ENCODE measurements at places on chromosomes 6 and 20. TPM values are rescaled to one million over a fixed set of nuclear protein-coding genes. Genes with fewer than 3 reads are reported as not detected.

The PARD6B gene
- 7.6 TPM for total RNA-seq

The GSTA5 gene
- total RNA-seq: not detected

The B3GAT2 gene
- not detected for total RNA-seq

The SLC17A3 gene
- total RNA-seq: not detected

The PRSS16 gene
- 15.3 TPM for total RNA-seq

- no peak for DNase-seq
Observed at GRCh38 chr20:47274401-47275108, 81.9 kb downstream of the ZMYND8 start.

- no peak for DNase-seq
Observed at GRCh38 chr20:57062696-57063270, 203.7 kb downstream of the BMP7 start.

DNA sequence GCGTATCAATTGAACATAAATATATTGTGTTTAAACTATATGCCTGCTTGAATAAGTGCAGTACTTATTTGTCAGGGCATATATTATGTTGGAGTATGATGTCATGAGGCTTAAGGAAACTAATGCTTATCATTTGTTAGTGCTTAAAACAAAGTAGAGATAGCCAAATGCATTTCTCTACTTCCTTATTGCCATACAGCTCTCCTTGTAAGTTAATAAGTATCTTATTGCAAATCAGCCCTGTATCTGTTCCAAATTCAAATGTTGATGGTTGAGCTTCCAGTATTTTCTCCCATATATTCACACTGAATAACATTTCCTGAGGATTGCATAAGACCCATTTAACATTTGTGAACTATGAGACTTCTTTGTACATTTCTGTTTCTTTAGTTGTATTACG, 57.8 kb downstream of the CARMIL1 start:
- DNase-seq: no peak

DNA sequence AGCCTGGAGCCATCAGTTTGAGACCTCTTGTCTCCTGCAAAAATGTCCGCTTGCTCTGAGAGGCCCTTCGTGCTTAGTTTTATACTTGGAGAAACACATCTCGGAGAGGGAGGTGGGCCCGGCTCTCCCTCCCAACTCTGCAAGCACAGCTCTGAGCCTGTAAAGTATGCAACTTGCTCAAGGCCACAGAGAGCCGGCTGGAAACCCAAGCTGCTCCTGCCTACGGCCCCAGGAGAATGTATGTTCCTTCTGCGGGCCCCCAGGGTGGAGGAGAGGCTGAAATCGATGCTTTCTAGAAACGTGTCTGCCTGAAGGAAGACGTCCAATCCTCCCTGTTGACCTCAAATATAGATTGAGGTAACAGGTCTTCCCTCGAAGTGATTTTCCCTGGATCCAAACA, 205.4 kb downstream of the PREX1 start:
- no peak for DNase-seq

GRCh38 chr6:54929245-54929909, 82.8 kb downstream of the FAM83B start:
- no peak for DNase-seq
